Left renal pelvis (tissue), 4 donors: ENCODE measurements at places on chromosomes 2 and 18. TPM values are rescaled to one million over a fixed set of nuclear protein-coding genes. Genes with fewer than 3 reads are reported as not detected.
A peak's percentile ranks its signal among the peaks of the same experiment; 100 is the strongest.

GPR35 gene
- polyA plus RNA-seq, result 1.3 TPM

- DNase-seq, result no peak
These were observed 11.7 kb upstream of the NUP35 start for GRCh38 chr2:183112577-183112976.

- DNase-seq, result no peak
These were observed 73.7 kb downstream of the PXDN start for GRCh38 chr2:1670636-1671035.

SNORC gene
- polyA plus RNA-seq, result 2.0 TPM

DNA sequence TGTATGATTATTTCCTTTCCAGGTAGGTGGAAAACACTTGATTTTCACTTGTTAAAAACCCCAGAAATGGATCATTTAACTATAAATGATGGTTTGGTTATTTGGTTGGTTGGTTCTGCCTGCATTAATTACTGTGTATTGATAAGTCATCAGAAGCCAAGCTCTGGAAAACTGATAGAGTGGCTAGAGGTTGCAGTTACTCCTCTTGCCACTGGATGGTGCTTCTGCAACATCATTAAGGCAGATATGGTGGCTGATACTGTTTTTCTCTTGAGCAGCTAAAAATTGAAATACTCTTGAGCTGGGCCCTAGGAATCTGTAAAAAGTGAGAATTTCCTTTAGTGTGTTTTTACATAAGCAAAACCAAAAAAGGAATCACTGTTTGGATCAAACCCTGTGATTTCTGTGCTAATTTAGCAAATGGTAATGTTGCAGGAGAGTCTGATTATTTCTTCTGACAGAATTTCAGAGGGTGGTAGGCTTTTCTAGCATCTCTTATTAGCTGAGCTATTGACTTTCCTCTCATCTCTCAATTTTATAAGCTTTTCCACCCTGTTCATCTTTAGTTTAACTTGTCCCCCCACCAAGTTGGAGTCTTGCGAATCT lies 54.3 kb downstream of the RAB10 start:
- DNase-seq, result no peak

GALNT5 gene
- polyA plus RNA-seq, result 5.4 TPM

GRCh38 chr2:126503476-126503875 lies 152.5 kb upstream of the GYPC start:
- DNase-seq, result no peak

DNA sequence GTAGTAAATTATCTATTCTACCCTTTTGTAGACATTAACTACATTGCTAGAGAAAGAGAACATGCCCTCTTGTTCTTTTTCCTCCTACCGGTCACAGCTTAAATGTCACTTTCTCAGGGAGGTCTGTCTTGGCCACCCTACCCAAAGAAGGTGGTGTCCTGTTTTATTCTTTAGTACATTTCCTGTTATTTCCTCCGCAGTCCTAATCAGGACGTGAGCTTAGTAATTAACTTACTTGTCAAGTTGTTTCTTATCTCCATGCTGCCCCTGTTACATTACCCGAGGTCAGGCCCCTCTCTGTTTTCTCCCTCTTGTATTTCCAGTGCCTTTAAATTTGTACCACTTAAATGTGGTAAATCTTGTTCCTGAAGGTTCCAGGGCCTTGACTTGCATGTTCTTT lies 73.7 kb upstream of the RMDN2 start:
- DNase-seq, result no peak

FZD7 gene
- polyA plus RNA-seq, result 131 TPM

RASGRP3 gene
- 21.8 TPM for polyA plus RNA-seq

ACVR1 gene
- 33.6 TPM for polyA plus RNA-seq

CENPA gene
- 16.9 TPM for polyA plus RNA-seq

ZBTB7C gene
- 13.1 TPM for polyA plus RNA-seq

DNA sequence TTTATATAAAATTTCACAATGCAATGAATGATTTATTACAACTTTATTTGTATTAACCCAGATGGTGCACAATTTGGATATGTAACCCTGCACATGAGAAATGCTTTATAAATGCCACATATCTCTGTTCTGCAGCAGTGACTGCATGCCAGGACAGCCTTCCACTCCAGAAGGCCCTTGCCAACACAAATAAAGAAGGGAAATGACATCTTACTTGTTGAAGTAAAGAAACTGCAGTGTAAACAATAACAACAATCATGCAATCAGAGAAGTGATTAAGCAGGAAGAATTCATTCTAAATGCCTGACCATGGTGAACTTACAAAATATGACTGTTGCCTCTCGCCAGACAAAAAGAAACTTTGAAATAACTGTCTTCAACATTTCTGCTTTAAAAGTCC lies 129.9 kb upstream of the CHST9 start:
- peak; percentile 44 for DNase-seq

GRCh38 chr18:66780609-66781008 lies 176.7 kb upstream of the CDH19 start:
- no peak for DNase-seq

EGR4 gene
- not detected for polyA plus RNA-seq

DNA sequence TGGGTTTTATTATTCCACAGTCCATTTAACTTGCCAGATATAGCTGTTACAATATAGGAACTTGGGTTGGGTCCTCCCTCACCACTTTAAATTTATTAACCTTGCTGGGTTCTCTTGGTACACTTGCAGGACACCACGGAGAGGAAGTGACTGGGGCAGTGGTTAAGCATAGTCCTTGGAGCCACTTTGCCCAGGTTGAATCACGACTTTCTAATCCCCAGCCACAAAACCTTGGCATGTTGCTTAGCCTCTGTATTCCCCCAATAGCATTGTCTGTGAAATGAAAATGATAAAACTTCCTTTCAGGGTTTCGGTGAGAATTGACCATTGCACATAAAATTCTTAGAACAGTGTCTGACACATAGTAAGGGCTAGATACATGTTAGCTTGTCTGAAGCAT lies 221.2 kb downstream of the IRS1 start:
- no peak for DNase-seq

TUBA4B gene
- polyA plus RNA-seq, result not detected

- DNase-seq, result no peak
These were observed 40.5 kb upstream of the NABP1 start for GRCh38 chr2:191637182-191638078.

GALR1 gene
- polyA plus RNA-seq, result 0.11 TPM

DNA sequence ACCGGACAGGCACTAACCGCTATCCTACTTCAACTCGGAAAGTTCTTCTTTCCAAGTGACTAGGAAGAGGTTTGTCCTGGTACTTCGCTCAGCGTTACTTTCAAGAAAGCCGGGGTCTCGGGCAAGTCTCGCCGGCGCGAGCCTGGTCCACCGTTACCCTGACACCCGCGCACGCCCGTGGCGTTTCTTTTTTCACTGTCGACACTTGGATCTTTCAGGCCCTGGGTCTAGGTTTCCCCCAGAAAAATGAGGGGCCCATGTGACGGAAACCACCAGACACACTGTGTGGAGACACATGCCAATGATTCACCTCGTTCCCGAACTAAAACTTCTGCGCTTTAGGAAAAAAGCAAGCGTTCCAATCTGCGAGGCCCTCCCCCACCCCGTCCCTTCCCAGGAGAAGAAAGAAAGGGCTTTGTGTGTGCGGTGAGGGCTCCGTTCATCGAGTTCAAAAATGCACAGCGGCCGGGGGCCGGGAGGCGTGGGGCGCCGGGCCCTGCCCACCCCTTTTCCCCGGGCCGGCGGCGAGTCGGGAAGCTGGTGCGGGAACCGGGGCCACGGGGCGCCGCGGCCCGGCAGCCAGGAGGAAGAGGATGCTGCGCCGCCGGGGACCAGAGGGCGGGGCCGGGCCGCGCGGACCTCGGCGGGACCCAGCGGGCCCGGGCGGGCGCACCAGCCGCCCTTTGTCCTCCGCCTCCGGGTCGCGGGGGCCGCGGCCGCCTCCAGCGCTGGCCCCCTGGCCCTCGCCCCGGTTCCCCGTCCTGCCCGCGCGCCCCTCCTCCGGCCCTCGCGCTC lies 2.6 kb downstream of the ZNF521 start:
- no peak for DNase-seq

C2orf92 gene
- 7.1 TPM for polyA plus RNA-seq

DOCK10 gene
- 11.6 TPM for polyA plus RNA-seq
